Activated CD4-positive, CD25-positive, alpha-beta regulatory T cell treated with anti-CD3 and anti-CD28 coated beads, Interleukin-2, amount 50 U/mL, for 24 hours (primary cell): ENCODE measurements at places on chromosomes 13 and 19.
A peak's percentile ranks its signal among the peaks of the same experiment; 100 is the strongest.

DNA sequence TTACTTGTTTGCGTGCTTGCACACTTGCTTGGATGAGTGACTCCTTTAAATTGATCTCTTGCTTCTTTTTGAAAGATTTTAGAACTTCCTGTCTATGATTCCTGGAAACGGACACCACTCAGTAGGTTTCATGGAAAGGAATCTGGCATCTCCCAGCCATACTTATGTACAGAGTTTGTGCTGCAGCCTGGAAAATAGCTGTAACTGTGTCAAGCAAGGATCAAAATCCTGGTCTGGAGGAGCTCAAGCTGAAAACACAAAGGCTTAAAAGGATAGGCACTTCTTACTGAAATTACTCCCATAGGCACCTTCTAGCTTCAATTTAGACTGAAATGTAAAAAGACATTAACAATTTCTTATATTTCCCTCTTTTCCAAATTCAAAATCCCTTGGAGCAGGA is 1.4 kb upstream of the FREM2 start:
- ATAC-seq: no peak

DNA sequence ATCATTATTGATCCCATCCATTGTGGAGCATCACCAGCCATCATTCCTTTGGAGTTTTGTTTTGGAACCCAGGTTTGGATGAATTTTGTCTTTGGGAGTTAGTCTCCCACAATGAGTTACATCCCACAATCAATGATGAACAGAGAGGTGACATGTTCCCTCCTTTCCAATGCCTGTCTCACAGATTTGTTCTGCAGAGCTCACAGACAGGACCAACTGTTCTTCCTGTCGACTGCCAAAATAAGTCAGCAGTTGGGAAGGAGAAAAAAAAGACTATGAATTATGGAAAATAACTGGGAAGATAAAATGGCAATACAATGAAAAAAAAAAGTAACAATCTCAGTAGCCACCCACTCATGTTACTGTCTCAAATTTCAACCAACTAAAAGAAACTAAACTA is 489.1 kb downstream of the MYO16 start:
- ATAC-seq: no peak

DNA sequence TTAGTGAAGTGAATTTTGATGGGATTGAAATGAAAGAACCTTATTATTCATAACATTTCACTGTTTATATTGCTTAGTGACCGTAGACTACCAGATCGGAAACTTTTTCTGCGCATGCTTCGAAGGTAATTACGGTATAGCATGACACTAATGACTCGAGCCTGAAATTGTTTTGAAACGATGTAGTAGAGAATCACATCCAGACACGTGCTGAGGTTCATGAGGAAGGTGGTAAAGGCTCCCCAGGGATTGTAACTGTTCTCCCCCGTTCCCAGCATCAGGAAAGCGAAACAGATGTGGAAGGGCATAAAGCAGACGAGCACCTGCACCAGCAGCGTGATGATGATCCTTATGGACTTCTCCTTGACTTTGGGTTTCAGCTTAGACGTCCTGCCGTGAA is 3.3 kb downstream of the GPR18 start:
- no peak for ATAC-seq

- ATAC-seq: no peak
These were observed 110.8 kb upstream of the PABPC3 start for GRCh38 chr13:24985107-24985506.

- no peak for ATAC-seq
These were observed 236.3 kb downstream of the SLC7A1 start for GRCh38 chr13:29359181-29359580.

GRCh38 chr19:18408053-18408476 is 10.6 kb upstream of the LRRC25 start:
- peak; percentile 14 for ATAC-seq

GRCh38 chr13:113390874-113391497 is 27.1 kb upstream of the GRTP1 start:
- no peak for ATAC-seq
